HFF-Myc (cell line): ENCODE measurements at places on chromosomes 7 and 10.

DNA sequence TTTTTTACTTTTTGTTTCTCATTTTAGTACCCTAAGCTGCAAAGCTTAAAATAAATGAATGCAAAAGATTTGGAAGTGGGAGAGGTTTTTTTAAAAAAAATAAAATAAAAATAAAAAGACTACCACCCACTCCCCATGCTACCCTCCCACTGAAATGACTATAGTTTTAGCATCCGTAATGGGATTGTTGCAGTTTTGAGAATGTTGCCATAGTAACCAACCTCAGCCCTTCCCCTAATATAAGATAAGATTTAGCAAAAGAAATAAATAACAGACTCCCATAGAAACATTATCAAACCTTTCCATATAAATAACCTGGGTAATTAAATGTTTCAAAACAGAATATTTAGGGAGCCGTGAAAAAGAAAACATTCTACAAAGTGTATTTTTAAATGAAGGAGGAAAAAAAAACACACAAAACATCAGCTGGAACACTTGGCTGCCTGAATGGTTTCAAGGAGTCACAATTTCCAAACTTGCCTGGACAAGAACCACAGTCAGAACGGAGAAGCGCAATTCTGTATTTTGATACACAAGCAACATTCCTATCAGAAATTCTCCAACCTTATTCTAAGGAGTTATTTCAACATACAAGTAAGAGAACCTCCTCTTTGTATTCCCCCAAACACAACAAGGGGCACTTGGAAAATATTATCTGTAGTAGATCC lies 57.4 kb downstream of the DGKI start:
- DNase-seq = no peak

DNA sequence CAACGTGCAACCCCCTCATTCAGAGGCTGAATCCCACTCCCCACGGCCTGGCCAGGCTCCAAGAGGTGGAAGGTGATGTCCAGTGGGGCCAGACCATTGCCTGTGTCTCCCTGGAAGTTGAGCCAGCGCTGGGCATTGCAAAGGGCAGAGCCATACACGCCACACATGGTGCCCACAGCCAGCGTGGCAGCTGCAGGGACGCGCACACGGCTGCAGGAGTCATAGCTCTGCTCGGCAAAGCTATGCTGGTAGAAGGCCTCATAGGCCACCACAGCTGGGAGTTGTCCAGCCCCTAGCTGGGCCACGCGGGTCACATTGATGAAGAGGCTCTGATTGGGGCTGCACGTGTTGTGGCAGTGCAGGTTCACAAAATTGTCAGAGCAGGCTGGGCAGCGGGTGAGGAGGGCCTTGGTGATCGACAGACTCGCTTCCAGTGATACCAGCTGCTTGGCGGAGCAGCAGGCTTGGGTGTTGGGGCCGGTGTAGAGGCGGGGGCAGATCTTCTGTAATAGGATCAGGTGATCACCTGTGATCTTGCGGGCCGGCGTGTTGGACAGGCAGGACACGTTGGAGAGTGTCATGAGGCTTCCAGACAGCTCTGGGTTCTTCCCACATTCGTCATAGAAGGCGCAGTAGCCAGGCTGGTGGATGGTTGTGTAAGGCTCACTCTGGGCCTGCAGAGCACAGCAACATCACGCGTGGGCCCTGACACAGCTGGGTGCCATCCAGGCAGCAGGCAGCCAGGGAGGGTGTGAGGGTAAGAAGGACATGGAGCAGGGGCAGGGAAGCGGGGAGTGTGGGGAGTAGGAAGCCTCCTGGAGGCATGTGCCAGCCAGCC lies 1.2 kb downstream of the NPC1L1 start:
- DNase-seq = no peak

- DNase-seq = no peak
Measured at GRCh38 chr10:25532213-25532612, 357.4 kb downstream of the GPR158 start.

DNA sequence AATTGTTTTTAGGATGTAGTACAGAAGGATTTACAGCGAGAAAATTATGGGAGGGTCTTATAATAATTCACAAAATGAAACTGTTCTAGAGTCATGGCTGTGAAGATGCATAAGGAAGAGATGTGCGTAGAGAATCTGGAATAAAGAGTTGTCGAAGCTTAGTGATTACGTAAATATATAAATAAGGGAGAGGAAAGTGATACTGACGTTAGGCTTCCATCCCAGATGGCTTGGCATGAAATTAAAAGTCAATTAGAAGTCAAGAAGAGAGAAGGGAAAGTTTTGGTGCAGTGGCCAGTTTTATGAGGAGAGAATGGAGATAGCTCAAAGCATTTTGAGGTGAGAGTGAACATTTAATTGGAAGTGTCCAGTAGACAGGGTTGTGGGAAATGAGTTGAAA lies 85.5 kb downstream of the LCOR start:
- no peak for DNase-seq

DNA sequence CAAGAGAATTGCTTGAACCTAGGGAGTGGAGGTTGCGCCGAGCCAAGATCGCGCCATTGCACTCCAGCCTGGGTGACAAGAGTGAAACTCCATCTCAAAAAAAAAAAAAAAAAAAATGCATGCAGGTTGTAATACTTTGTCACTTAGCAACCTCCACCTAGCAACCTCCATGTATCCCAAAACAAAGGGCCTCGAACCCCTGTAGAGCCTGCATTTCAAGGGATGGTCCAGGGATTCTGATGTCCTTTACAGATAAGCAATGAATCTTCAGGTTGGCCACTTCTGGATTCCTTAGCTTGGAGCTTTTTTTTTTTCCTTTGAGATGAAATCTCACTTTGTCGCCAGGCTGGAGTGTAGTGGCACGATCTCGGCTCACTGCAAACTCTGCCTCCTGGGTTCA lies 1211.0 kb downstream of the TYW1 start:
- no peak for DNase-seq

DNA sequence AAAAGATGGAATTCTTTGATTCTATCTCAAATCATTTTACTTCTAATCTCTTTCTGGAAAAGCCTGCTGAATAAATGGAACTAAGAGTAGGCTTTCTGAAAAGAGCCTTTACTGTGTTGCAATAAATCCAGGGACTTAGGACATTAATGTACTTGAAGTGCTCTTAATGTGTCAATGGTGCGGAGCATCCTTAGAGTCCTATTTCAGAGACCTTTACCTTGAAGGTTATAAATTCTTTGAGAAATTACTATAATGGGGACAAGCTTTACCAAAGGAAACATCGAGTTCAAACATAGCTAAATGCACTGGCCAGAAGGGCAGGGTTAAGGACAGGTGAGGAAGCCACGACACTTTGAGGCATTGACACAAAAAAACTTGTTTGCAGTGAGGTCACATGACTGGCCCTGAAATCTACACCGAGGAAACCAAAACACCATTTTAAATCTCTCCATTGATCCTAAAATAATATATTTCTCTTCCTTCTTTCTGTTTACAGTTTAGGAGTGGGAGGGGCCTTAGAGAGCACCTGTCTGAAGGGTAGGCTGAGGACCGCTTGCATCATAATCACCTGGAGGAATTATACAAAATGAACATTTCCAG lies 48.1 kb upstream of the EXOC6 start:
- no peak for DNase-seq

GRCh38 chr7:20793248-20793647 lies 6.6 kb upstream of the SP8 start:
- no peak for DNase-seq

DNA sequence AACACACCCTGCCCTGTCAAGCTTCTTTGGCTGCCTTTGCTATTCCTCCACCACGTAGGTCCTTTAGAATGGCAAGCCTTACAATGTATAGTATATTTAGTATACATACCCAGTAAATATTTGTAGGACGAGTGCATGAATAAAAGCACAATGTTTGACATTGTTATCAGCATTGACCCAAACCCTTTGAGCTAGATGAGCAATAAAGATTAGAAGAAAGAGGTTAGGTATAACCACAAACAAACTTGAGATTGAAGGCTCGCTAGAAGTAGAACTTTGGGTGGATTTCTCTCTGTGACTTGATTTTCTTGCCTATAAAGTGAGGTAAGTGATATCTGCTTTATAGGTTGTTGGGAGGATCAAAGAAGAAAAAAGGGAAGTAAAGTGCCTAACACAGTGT lies 561.0 kb upstream of the GALNT17 start:
- DNase-seq = no peak
